Central memory CD4-positive, alpha-beta T cell (primary cell): ENCODE measurements at places on chromosomes 2 and 18.

GRCh38 chr18:51890762-51891161 lies 449.2 kb upstream of the DCC start:
- DNase-seq, result no peak

GRCh38 chr2:68125821-68126220 lies 31.9 kb upstream of the PNO1 start:
- DNase-seq, result no peak

GRCh38 chr2:190205657-190206056 lies 114.0 kb downstream of the HIBCH start:
- DNase-seq, result no peak

- no peak for DNase-seq
These were observed 462.6 kb upstream of the SOX11 start for GRCh38 chr2:5229574-5229973.

GRCh38 chr2:162090109-162090508 lies 16.1 kb upstream of the DPP4 start:
- DNase-seq, result no peak

GRCh38 chr2:101521487-101521886 lies 46.6 kb upstream of the RFX8 start:
- DNase-seq, result no peak

DNA sequence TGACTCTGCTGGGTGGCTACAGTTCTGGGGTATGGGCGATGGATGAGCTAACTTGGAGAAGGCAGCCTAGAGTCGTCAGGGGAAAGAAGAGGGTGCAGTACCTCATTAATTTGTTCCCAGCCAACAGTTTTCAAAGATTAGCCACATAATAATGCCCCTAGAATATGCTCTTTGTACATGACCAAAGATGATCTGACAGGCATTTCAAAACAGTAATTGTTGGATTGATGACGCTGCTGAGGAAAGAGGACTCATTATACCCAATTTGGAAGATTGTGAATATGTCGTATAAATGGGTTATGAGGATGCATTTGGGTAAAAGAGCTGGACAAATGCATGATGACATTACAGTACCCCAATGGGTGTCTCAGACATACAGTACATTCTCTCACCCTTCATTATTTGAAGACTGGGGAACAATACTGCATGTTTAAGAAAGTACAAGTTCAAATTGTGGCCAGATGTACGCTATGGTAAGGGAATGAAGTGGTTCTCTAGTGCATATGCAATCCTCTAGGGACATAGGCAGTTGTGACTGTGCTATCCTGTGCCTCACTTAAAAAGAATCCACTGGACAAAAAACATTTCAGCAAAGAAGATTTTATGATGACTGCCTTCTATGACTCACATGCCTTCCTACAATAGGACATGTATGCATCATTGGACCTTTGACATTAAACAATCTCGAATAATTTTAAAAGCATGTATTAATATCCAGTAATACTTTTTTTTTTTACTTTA lies 233.2 kb downstream of the CNTNAP5 start:
- DNase-seq, result no peak

DNA sequence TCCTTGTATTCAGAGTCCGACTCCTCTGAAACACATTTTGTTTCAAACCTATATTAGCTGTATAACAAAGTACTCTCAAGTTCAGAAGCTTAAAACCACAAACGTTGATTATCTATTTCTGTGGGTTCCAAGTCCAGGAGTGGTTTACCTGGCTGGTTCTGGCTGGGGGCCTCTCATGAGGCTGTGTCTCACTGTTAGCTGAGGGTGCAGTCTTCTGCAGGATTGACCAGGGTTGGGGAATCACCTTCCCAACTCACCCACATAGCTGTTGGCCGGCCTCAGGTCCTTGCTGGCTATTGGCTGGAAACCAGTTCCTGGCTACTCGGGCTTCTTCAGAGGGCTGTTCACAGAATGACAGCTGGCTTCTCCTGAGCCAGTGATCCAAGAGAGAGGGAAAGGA lies 18.0 kb upstream of the ATIC start:
- DNase-seq, result no peak

DNA sequence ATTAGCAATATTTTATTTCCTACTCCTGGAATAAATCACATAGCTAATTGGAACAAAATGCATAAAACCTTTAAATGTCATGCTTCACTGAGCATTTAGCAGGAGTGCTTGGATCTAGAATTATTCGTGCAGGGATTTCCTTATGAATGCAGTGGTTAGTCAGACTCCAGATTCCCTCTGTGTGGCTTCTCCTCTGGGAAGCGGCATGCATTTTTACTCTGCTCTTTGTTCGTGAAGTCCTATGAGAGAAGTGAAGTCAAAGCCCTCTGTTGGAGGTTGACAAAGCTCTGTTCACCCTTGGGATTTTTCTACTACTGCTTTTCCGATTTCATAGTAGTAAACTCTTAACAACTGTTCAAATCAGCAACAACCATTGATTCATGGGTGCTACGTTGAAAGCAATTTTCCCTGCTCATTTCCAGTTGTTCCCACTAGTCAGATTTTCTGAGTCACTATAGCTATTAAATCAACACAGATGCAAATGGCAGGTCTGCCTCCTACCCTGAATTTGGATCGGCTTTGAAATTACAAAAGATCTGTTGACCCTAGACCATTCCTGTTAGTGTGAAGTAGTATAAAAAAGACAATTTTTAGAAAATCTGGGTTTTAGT lies 461.7 kb downstream of the STK39 start:
- DNase-seq, result no peak

DNA sequence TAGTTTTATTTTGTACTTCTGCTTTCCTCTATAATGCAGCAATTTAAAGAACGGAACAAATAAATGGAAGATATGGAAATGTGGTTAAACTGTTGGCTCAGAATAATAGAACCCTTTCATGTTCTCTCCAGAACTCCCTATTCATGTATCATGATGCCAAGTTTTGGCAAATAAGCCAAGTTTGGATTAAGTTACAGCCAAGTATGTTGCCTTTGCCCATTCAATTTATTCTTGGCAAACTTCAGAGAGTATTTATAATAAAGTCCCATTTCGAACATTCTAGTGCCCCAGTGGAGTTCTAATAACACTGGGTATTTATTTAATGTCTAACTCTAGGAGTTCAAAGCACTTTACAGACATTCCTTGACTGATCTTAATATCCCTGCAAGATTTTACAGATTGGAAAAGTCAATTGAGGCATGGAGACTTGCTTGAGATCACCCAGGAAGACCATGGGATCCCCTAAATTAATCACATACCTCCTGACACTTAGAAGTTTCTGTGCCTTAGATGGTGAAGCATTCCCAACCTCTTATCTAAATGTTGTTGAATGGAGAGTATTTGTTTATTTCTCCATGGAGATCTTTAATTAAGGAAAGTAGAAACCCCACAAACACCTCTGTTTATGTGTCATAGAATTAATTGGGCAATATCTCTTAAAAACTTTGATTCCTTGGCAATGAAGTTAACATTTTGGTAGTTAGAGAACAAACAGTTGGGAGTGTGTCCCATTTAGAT lies 106.7 kb downstream of the ACKR3 start:
- DNase-seq, result no peak

DNA sequence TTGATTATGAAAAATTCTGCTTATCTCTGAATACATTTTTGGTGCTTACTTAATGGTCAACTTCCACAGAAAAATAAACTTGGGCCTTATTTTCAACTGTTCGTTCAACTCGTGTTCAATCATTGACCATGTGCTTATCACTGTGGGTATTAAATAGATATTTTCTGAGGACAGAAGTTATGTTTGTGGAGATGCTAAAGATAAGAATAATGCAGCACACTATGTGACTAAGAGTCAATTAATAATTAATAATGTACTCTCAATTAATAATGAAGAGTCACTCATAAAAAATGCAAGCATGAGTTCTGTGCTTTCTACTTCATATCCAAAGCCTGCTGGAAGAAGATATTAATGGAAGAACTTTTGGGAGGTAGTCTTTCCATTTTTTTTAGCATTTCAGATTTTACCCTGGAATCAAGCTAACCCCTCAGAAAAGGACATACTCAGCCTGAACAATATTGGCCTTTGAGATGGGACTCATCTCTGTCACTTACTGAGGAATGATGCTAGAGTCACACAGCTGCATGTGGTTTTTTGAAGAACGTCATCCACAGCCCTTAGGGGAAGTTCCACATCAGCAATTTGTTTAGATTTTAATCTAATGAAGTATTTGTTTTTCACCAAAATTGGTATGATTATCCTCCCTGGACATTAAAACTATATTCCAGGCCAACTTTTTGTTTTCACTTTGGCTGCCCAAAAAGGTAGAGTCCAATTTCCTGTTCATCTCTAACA lies 191.9 kb upstream of the CRIM1 start:
- no peak for DNase-seq

DNA sequence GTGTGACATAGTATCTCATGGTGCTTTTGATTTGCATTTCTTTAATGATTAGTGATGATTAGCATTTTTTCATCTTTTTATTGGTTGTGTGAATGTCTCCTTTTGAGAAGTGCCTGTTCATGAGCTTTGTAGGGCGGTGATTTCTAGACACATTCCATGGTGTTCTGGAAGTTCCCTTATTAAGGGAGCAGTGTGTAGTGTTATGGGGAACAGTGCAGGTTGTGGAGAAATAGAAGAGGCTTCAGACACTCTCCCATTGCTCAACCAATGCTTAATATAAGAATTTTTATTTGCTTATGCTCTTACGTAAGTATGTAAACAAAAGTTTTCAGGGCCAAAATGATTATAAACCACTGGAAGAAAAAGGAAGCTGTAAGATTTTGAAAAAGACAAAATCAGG lies 34.7 kb downstream of the MMADHC start:
- no peak for DNase-seq
